ENCODE measurements at places on chromosomes 2 and 18.

DNA sequence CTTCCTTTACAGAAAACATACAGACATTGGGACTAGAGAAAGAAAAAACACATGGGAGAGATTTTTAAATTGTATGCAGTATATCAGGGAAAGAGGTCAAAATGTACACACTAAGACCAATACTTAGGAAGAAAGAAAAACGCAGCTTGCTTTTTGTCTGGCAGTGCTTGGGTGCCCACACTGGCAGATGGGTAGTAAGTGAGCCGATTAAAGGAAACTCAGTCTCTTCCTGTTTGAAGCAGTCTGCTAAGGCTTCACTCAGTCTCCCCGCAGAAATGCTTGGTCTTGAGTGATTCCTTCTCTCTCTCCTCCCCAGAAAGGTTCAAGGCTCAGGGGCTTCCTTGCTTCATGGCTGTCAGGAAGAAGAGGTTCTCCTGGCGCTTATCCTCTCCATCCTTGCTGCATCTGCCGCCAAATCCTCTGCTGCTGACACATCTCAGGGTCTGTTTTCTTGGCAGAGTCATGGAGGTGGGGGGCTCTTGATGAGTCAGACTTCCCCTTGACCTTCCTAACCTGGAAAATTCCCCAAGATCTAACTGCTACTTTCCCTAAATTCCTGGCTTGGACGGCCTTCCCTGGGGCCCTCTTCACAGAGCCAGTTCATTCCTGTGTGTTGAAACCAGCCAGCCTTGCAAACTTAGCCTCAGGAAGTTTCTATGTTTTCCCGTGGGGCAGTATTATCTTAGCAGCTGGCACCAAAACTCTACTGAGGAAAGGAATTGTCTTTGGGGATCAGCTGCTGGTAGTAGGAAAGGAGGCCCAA lies 10.5 kb upstream of the TMSB10 start:
- DNase-seq: no peak

- DNase-seq: no peak
These were observed 183.1 kb upstream of the HNRNPA3 start for GRCh38 chr2:177029501-177029900.

- DNase-seq: no peak
These were observed 49.4 kb downstream of the LONRF2 start for GRCh38 chr2:100272841-100273329.

DNA sequence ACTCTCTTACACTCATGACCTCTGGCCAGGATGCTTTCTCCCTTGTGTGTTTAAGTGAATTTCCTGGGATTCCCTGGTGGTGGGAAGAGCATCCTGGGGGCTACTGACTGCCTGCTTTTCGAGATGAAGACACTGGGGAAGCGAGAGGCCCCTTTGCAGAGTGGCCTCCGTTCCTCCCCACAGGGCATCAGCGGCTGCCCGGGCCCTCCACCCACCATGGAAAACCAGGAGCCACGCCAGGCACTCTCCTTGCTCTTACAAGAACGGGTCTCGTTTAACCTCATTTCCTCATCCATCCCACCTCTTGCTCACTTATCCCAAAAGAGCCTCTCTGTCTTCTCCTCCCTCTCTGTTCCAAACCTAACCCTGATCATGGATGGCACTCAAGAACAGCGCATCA lies 17.8 kb downstream of the CHST10 start:
- DNase-seq: no peak

GRCh38 chr2:157685572-157685971 lies 56.9 kb upstream of the ACVR1C start:
- no peak for DNase-seq

GRCh38 chr2:150513647-150514046 lies 26.2 kb upstream of the RND3 start:
- DNase-seq: no peak

GRCh38 chr2:44679584-44679983 lies 261.9 kb upstream of the SIX3 start:
- DNase-seq: no peak
